Cardiac septum (tissue), 1 donor: ENCODE measurements at places on chromosomes 1 and 21.

DNA sequence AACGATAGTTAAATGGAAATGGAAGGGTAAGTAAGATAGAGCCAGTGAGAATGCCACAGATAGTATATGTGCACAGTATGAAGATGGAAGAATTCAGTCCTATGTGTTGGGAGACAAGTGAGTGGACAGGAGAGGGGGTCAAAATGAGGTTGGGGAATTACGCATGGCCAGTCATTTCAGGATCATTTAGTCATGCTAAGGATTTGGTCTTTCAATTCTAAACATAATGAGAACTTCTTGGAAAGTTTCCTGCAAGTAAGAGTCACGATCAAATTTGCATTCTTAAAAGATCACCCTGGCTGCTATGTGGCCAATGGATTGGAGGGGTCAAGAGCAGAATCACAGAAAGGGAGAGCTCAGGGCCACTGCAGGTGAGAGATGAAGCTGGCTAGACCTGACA is 64.0 kb upstream of the KCNK2 start:
- DNase-seq = no peak

DNA sequence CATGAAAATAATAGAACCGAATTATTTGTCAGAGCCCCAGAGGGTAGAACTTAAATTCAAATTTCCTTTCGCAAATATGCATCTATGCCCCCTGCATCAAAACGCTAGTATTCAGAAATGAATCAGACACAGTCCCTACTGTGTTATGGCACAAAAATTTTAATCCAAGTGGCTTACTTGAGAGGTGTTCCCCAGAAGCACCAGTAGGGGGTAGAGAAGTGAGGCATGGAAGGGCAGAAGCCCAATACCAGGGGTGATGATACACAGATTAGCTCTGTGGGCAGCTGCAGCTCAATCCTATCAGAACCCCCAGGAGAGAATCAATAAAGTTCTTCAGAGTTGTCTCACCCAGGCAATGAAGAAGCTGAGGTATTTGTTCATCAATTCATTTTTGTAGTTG is 342.2 kb downstream of the OMA1 start:
- no peak for DNase-seq

DNA sequence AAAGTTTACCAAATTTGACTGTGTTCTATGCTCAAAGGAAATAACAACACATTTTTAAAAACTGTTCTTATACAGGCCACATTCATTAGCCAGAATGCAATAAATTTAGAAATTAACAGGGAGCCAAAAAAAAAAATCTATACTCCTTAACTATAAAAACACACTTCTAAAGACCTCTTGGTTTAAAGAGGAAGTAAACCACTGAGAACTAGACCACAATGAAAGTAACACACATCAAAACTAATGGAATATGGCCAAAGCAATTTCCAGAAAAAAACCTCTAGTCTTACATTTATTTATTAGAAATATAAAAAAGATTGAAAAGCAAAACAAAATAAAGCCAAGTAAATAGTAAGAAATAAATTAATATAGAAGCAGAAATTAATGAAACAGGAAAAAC is 48.9 kb upstream of the GADD45A start:
- DNase-seq = no peak

GRCh38 chr1:17684810-17685209 is 70.3 kb upstream of the ACTL8 start:
- DNase-seq = no peak

GRCh38 chr1:212608959-212609700 is 569 bp downstream of the ATF3 start:
- no peak for DNase-seq

- no peak for DNase-seq
These were observed 76.1 kb downstream of the PTPN14 start for GRCh38 chr1:214475331-214475730.

- DNase-seq = no peak
These were observed 22.4 kb downstream of the DEGS1 start for GRCh38 chr1:224205438-224205840.

GRCh38 chr1:72937905-72938304 is 655.6 kb upstream of the NEGR1 start:
- DNase-seq = no peak
